Cerebellar cortex (tissue), 1 donor: ENCODE measurements at places on chromosomes 3 and 15.

DNA sequence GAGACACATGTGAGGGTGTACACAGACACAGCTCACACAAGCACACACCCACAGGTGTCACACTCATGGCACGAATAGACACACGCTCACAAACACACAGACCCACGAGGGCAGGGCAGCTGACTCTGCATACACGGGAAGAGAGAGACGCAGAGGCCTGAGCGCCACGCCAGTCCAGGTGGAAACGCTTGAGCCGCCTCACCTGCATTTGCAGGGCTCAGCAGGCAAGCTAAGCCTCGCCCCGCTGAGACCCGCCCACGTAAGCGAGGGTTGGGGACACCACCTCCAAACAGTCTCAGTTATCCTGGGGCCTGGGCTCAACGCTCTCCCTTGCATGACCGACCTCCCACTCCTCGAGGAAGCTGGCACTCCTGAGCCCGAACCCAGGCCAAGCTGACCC, 73.2 kb downstream of the TLE3 start:
- DNase-seq = no peak

DNA sequence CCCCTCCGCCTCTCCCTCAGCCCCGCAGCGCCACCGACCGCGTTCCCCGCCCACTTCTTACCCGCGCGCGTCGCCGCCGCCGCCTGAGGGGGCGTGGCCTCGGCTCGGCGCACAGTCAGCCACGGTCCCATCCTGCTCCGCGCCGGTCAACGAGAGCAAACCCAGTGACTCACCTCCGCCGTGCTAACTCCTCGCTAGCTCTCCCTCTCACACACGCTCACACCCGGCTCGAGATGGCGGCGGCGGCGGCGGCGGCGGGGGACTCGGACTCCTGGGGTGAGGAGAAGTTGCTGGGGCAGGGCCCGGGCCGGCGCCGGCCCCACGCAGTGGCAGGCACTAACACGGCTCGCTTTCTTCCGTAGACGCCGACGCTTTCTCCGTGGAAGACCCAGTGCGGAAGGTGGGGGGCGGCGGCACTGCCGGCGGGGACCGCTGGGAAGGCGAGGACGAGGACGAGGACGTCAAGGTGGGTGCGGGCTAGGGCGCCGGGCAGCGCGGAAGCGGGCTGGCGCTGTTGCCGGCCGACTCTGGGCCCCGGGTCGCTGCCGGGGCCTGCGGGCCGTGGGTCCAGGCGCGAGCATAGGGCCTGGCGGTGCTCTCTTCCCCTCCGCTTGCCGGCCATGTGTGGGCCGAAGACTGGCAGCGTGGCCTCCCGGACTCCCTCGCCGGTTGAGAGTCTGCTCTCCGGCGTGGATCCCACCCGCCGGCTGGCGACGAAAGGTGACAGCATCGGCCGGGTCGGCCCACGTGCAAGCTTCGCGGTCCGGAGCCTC, at the start of gene EIF3J:
TSS of gene EIF3J (plus strand) at position 186 of the 773 bp plus-strand sequence. CDS start at position 234, 48 bp downstream.
- DNase-seq = peak; percentile 94

GRCh38 chr15:65791335-65792137, 557 bp downstream of the DENND4A start:
- peak; percentile 63 for DNase-seq

GRCh38 chr15:80184554-80184953, 31.8 kb downstream of the FAH start:
- no peak for DNase-seq

DNA sequence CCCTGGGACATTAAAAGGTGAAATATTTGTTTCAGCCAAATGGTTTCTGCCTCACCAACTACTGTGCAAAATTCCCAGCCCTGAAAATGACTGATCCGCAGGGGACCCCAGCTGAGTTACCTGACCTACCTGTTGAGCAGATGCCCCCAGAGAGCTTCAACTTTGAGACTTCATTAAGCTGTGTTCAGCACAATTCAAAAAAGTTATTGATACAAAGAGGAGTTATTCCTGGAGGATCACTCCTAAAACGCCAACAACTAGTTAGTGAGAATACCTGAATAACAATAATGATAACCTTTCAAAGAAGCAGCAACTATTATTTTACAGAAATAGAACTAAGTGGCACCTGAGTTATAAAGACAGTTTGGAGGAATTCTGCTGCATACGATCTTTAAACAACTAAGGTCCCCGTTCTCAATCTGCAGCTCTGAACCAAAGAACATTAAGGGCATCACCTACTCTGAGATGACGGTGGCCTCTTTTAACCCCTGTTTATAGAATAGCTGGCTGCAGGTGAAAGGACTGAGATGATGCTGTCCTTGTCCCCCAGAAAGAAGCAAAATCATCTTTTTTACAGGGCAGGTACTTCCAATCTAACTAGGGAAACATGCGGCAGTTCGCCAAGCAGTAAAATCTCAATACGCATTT, 659 bp downstream of the GADL1 start:
- no peak for DNase-seq

GRCh38 chr15:91478717-91479191, 374.8 kb upstream of the SLCO3A1 start:
- DNase-seq = no peak
